ENCODE measurements at places on chromosomes 11 and 22. TPM values are rescaled to one million over a fixed set of nuclear protein-coding genes. Genes with fewer than 3 reads are reported as not detected.

The XPNPEP3 gene
- 9.1 TPM for total RNA-seq

The BCR gene
- total RNA-seq = 66.6 TPM

DNA sequence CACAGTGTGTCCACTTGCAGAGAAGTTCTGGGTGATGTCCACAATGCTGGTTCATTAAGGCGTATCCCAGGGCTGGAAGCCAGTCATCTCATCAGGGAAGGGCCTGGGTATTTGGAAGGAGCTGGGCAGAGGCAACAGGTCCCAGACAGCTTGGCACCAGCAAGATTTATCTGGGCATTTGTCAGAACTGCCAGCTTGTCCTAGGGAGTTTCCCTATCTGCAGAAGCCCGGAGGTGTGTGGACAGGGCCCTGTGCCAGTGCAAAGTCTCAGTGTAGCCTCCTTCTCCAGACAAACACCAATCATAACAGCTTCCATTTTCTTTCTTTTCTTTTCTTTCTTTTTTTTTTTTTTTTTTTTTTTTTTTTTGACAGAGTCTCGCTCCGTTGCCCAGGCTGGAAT is 125.3 kb upstream of the TIMP3 start:
- H3K4me3 ChIP-seq = no peak overlapping the region
- H3K36me3 ChIP-seq = no peaks in the 10 kb centered on the region
- no peaks in the 10 kb centered on the region for H3K4me1 ChIP-seq
- no peak for DNase-seq

- H3K36me3 ChIP-seq = peaks cover 44% of the 10 kb centered on the region
- H3K4me1 ChIP-seq = peaks cover 18% of the 10 kb centered on the region
- no peak overlapping the region for H3K4me3 ChIP-seq
- no peak for DNase-seq
Observed at GRCh38 chr11:211295-211694, 3.8 kb downstream of the RIC8A start.

The TREH gene
- not detected for total RNA-seq

DNA sequence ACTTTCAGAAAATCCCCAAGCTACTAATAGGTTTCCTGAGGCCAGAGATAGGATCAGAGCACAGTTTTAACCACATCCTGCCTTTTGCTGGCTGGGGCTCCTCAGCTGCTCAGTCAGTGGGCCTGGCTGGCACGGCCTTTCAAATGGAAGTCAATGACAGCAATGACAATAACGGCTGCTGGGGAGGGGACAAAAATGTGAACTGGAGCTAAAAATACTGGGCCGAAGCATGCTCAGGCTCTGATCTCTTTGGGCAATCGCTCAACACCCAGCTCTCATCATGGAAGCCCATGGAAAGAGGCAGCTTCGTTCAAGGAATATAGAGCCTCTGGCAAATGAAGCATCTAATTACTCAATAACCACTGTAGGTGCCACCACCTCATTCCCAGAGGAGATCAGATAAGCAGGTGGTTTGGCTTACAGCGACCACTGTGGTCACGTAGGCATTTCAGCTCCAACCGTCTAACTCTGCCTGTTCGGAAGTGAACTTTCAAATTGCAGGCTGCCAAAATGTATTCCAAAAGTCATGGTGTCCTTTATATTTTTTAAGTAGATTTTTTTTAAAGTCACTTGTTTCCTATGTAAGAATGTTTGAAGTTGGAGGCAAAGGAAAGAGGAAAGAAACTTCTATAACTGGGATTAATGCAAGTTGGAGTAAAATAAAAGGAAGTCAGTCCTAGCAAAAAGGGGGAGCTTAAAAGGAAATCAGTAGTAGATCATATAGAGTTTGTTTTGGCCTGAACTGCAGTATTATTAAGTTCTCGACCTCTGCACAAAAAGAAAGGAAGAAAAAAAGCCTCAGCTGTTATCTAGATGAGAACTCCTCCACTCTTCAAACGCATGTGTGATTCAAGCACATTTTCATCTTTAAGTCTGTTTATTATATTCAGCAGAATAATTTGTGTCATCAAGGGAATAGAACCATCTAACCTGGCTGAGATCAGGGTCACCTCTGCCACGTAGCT is 14.1 kb downstream of the WT1 start:
- H3K4me1 ChIP-seq = no peaks in the 10 kb centered on the region
- peak; percentile 11 for DNase-seq
- no peak overlapping the region for H3K27ac ChIP-seq

- peaks cover 31% of the 10 kb centered on the region for H3K4me1 ChIP-seq
- H3K4me3 ChIP-seq = no peak overlapping the region
- no peak for DNase-seq
Observed at GRCh38 chr11:64874308-64875240, 3.8 kb downstream of the EHD1 start.

GRCh38 chr11:69073469-69073868 is 24.7 kb downstream of the TPCN2 start:
- no peak overlapping the region for H3K4me3 ChIP-seq
- H3K4me1 ChIP-seq = peaks cover 15% of the 10 kb centered on the region
- peaks cover 9% of the 10 kb centered on the region for H3K36me3 ChIP-seq
- H3K27me3 ChIP-seq = no peaks in the 10 kb centered on the region

DNA sequence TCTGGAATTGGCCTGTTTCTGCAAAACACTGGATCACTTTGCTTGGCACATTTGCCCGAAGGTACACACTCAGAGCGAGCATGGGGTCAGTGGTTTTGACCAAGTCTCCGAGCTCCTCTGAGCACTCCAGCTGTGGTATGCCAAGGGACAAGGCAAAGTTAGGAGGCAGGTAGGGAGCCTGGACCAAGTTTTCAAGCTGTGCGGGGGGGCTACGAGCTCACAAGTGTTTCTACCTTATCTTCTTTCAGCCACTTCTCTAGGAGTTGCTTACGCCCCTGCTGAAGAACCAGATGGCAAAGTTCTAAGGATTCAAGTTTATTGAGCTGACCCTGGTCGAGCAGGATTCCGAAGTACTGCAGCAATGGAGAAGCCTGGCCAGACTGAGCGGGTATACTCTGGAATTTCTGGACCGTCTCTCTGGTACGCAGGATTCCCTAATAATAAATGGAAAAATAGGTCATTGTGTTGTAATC is 54.7 kb upstream of the SLC25A1 start:
- no peak overlapping the region for H3K4me3 ChIP-seq
- H3K36me3 ChIP-seq = no peaks in the 10 kb centered on the region
- DNase-seq = no peak
- H3K27ac ChIP-seq = no peak overlapping the region
- H3K4me1 ChIP-seq = no peaks in the 10 kb centered on the region
- no peaks in the 10 kb centered on the region for H3K27me3 ChIP-seq

The CHRM4 gene
- total RNA-seq = under 0.01 TPM

- DNase-seq = peak; percentile 67
- peak within 1 kb of the TSS; percentile 18 for H3K27ac ChIP-seq
- peaks cover 3% of the 10 kb centered on the region for H3K4me1 ChIP-seq
- H3K27me3 ChIP-seq = no peaks in the 10 kb centered on the region
- no peaks in the 10 kb centered on the region for H3K36me3 ChIP-seq
Observed at GRCh38 chr11:112174789-112175598, at the start of gene BCO2. TSS of gene BCO2 (plus strand) at chr11:112175512. CDS start at chr11:112175602, 90 bp downstream.

- peaks cover 24% of the 10 kb centered on the region for H3K27me3 ChIP-seq
- no peak overlapping the region for H3K4me3 ChIP-seq
- no peak overlapping the region for H3K27ac ChIP-seq
- H3K36me3 ChIP-seq = no peaks in the 10 kb centered on the region
Observed at GRCh38 chr11:128680906-128681305, 13.0 kb upstream of the FLI1 start.

GRCh38 chr11:32225571-32226285 is 134.9 kb downstream of the RCN1 start:
- no peaks in the 10 kb centered on the region for H3K27me3 ChIP-seq
- H3K4me3 ChIP-seq = no peak overlapping the region
- no peaks in the 10 kb centered on the region for H3K36me3 ChIP-seq
- H3K27ac ChIP-seq = no peak overlapping the region

The TRIM6 gene
- total RNA-seq = 8.6 TPM

The IL10RA gene
- 0.26 TPM for total RNA-seq

DNA sequence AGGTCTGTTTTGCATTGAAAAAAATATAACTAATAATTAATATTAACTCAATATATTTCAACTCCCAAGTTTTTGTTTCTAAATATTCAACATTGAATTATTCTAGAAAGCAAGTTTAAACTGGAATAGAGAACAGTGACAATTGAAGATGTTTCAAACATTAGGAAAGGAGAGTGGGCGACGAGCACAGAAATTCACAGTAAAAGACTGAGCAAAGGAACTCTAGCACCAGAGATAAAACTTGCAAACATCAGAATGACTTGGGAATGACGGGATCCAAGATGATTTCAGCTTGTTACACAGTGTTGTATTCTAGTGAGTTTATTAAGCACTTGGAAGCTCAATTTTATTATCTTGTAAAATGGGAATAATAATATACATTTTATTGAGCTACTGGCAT is 56.6 kb upstream of the CNTN5 start:
- H3K27me3 ChIP-seq = no peaks in the 10 kb centered on the region
- no peak overlapping the region for H3K4me3 ChIP-seq
- H3K36me3 ChIP-seq = no peaks in the 10 kb centered on the region
- no peak for DNase-seq

The C2CD2L gene
- 1.8 TPM for total RNA-seq

GRCh38 chr11:69604055-69604454 is 36.9 kb upstream of the CCND1 start:
- no peak overlapping the region for H3K4me3 ChIP-seq
- no peaks in the 10 kb centered on the region for H3K36me3 ChIP-seq
- H3K4me1 ChIP-seq = no peaks in the 10 kb centered on the region
- no peak overlapping the region for H3K27ac ChIP-seq
- peaks cover 9% of the 10 kb centered on the region for H3K27me3 ChIP-seq
- DNase-seq = peak; percentile 60

- H3K4me1 ChIP-seq = peaks cover 3% of the 10 kb centered on the region
- H3K27me3 ChIP-seq = no peaks in the 10 kb centered on the region
- no peak overlapping the region for H3K27ac ChIP-seq
- H3K4me3 ChIP-seq = no peak overlapping the region
Observed at GRCh38 chr11:96293598-96294021, 49.4 kb downstream of the MAML2 start.

GRCh38 chr11:68546555-68546954 is 86.0 kb downstream of the PPP6R3 start:
- no peak overlapping the region for H3K4me3 ChIP-seq
- peaks cover 11% of the 10 kb centered on the region for H3K4me1 ChIP-seq
- no peaks in the 10 kb centered on the region for H3K27me3 ChIP-seq

DNA sequence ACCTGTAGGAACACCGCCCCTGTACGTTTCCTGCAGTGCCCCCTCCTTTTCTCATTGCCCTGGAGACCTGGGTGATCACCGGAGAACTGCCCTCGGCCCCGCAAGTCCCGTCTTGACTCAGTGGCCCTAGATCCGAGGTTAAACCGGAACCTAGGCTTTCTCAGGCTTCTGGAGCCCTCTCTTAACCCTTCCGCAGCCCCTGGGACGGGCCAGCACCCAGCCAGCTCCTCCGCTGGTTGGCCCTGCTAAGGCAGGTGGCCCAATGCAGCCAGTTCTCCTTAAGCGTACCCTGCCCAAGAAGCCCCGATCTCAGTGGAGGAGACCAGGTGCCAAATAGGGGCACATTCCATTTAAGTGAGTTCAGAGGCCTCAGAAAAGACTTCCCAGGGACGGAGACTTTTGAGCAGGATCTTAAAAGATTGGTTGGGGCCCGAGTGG is 776 bp downstream of the NLRX1 start:
- H3K36me3 ChIP-seq = no peaks in the 10 kb centered on the region
- no peaks in the 10 kb centered on the region for H3K27me3 ChIP-seq
- peak; percentile 10 for DNase-seq
- peak overlapping the region; percentile 68 for H3K4me3 ChIP-seq
- peak overlapping the region; percentile 81 for H3K27ac ChIP-seq
- H3K4me1 ChIP-seq = peaks cover 2% of the 10 kb centered on the region

GRCh38 chr11:102120437-102120973 is 10.3 kb downstream of the YAP1 start:
- no peaks in the 10 kb centered on the region for H3K36me3 ChIP-seq
- no peaks in the 10 kb centered on the region for H3K27me3 ChIP-seq
- H3K27ac ChIP-seq = no peak overlapping the region
- H3K4me1 ChIP-seq = peaks cover 12% of the 10 kb centered on the region

Measured in fibroblast of lung (primary cell).